ENCODE measurements at places on chromosomes 5 and 9.

- no peak for DNase-seq
These were observed 31.6 kb downstream of the B4GALT1 start for GRCh38 chr9:33135470-33135958.

- no peak for DNase-seq
These were observed 57.1 kb downstream of the RPS23 start for GRCh38 chr5:82221020-82221419.

DNA sequence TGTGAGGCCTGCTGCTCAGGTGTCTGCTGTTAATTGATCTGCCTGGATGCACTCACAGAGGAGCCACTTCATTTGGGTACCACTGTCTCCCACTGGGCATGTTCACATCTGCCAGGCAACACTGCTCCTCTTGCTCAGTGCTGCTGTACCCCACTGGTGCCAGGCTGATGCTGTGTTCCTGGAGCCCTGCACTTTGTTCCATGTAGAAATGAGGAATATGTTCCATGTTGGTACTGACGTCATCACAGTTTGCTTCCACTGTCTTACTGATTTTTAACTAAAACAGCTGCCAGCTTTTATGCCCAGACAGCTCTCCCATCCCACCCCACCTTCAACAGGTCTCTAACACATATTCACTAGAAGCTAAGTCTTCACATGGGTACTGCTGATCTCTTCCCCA lies 355.7 kb downstream of the LRRC70 start:
- DNase-seq, result no peak

DNA sequence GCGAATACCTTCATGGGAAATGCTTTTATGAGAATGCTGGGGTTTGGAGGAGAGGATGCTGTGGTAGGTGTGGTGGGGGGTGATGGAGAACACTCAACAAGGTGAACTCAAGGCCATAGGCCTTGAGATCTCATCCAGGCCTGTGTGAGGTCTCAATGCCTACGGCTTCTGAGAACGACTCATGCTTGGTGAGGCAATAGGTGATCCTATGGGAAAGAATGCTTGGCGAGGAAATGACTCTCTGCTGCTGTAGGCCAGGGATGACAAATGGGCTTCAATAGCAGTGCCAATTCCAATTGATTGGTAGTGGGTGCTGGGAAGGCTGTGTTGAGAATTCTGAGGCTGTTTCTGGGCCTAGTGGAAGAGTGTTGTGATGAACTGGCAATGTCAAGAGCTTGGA lies 280.2 kb upstream of the CLINT1 start:
- DNase-seq, result no peak

- DNase-seq, result no peak
These were observed 610.4 kb upstream of the CDH10 start for GRCh38 chr5:25255128-25255527.

GRCh38 chr9:124349675-124350493 lies 65.4 kb downstream of the PSMB7 start:
- DNase-seq, result no peak

DNA sequence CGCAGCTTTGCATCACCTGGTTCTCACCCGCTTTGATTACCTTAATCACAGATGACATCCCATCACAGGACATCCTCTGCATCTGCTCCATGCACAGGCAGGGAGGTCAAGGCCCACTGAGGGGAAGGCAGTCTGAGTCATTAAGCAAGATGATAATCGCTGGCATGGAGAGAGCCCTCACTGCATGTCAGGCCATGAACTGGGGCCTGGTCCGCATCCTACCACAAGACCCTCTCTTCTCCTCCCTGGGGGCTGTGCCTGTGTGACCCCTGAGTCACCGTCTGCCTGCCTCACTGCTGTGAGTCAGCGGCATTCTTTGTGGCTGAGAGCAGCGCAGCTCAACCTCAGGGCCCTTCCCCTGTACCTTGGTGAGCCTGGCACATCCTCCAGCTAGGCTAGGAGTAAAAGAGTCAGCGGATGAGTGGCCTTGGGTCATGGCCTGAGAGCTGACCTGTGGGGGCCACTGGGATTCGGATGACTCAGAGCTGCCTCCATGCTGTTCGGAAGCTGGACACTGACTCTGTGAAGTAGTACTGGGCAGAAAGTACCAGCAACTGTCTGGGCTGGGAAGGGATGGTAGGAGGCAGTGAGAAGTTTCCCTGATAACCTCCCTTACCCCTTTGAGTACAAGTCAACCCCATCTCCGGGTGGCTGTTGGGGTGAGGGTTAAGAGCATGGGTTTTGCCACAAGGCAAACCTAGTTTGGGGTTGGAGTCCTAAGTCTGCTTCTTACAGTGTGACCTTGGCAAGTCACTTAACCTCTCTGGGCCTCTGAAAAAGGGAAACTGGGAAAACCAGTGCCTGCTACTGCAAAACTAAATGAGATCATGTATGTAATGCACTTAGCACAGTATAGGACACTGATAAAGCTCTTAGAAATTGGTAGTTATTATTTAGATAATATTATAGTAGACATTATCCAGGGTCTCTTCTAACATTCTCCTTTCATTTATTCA lies 14.6 kb upstream of the ARSI start:
- no peak for DNase-seq

- no peak for DNase-seq
These were observed 124.0 kb downstream of the ESM1 start for GRCh38 chr5:54861212-54861894.

- no peak for DNase-seq
These were observed 13.5 kb upstream of the BARX1 start for GRCh38 chr9:93968451-93969327.

- DNase-seq, result no peak
These were observed 23.5 kb downstream of the TBC1D2 start for GRCh38 chr9:98231770-98232478.

DNA sequence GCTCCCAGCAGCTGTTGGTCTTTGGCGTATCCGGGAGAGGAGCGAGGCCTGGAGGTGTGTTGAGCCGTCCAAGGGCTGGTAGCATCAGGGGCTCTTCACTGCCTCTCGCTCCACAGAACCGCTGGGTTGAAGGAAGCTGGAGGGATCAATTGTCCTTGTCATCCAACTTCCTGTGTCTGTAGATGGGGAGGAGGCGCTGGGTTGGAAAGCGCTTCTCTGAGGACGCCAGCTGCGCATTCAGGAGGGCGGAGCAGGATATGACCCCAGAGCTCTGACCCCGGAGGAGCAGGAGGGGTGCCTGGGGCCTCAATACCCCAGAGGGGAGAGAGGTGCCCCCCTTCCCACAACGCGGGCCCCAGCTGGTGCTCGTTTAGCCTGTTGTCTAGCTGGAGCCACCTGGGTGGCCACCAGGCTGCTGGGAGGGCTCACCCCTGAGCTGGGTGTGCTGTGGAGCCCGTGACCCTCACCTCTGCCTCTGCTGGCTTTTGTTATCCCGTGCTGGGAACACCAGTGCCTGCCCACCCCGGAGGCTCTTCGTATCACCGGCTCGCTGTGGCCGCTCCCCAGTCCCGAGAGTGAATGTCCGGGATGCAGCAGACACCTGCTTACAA lies 2.0 kb upstream of the DBH start:
- peak; percentile 35 for DNase-seq

GRCh38 chr9:87256973-87257372 lies 240.7 kb upstream of the DAPK1 start:
- no peak for DNase-seq

DNA sequence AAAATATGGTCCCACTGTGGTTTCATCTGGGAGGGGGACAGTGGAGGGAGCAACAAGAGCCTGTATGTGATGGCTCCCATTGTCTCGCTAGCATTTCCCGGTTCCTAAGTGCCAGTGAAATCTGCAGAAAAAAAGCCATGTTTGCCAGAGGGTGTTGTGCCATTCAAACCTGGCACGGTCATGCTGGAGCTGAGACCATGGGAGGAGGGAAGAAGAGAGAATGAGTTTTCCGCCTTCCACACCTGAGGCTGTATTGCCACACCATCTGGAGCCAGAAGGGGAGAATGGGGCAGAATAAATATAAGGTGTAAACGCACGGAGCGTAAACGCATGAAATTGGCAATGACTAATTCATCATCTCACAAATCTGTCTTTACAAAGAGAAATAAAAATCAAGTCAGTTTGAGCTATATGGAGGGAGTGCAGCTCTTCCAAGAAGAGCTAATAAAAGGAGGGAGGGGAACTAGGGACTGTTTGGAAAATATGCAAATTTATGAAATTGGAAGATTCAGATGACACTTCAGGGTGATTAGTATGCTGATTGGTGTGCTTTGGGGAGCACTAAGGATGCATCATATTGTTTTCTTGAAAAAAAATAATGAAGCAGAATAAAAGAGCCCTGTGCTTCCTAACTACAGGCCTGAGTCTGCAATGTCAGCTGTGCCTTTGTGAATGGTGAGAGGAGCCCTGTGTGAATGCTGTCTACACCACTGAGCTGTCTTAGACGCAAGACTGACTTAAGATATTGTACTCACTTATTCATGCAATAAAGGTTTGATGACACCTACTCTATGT lies 237.9 kb downstream of the NSG2 start:
- no peak for DNase-seq

- no peak for DNase-seq
These were observed 47.8 kb upstream of the INSYN2B start for GRCh38 chr5:170028124-170028523.

DNA sequence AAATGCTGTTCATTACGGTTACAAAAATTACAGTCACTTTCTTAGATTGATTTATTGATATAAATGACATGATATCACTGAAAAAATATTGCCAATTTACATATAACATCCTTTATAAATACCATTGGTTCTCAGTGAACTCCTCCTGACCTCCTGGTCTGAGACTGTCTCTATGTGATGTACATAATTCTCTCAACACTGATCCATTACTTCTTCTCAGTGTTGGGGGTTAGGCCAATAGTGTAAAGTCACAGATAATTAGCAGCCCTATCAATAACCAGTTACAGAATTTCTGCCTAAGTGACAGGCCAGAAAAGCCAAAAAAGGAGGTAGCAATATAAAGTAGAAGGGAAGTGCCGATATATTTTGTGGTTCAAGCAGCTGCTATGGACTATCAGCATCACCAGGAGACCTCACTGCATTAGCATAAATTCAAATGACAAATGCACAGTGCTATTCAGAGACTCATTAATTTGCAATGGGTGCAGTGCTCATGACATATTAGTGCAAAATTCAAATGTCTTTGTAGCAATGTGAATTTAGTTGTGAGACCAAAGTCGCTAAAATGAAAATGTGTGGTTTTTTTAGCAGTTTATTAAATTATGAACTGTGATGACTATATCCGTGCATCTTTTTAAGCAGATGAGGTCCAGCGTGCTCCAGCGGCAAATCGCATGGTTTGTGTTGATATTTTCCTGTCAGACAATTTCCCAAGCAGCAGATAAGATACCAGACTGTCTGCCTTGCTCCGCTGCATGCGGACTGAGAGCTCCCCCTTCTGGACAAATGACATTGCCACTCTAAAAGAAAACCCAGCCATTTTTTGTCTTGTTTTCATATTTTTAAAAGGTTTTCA lies 144.6 kb downstream of the CETN3 start:
- DNase-seq, result peak; percentile 51

- DNase-seq, result no peak
These were observed 12.5 kb upstream of the LPAR1 start for GRCh38 chr9:111050819-111051218.

- no peak for DNase-seq
These were observed 106.3 kb downstream of the RAPGEF6 start for GRCh38 chr5:131528682-131529081.

- DNase-seq, result no peak
These were observed 199.4 kb downstream of the AP3B1 start for GRCh38 chr5:78095125-78095524.

DNA sequence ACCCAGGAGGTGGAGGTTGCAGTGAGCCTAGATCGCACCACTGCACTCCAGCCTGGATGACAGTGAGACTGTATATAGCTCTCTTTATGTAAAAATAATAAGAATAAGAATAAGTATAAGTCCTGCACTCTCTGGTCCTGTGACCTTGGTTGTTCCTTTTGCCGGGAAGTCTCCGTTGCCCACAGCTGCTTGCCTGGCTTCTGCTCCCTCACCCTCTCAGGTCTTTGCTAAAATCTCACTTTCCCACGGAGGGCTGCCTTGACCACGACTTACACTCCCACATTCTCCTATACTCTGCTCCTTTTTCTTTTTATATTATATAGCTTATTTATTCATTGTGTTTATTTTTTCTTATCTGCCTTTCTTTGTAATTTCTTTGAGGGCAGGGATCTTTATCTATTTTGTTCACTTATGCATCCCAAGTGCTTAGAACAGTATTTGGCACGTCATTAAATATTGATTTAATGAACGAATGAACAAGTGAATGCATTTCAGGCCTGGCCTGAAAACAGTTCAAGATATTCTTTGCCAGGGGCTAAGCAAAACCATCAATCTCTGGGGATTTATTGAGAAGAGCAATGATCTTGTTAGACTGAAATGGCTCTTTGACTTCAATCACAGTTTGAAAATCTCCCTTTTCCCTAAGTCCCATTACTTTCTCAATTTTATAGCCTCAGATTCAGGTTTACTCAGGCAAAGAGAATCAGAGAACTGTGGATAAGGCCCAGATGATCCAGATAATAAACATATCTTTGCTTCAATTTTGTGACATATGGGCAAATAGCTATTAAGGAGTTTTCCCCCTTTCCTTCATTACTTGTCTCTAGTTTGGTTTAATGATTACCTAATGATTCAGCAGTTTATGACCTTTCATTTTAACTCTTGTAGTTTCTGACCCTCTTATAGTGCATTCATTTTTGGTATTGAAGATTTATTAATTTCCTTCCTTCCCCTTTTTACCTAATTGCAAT lies 60.8 kb upstream of the TMC1 start:
- no peak for DNase-seq

- DNase-seq, result peak; percentile 31
These were observed 442.4 kb upstream of the ZNF462 start for GRCh38 chr9:106420511-106420944.

DNA sequence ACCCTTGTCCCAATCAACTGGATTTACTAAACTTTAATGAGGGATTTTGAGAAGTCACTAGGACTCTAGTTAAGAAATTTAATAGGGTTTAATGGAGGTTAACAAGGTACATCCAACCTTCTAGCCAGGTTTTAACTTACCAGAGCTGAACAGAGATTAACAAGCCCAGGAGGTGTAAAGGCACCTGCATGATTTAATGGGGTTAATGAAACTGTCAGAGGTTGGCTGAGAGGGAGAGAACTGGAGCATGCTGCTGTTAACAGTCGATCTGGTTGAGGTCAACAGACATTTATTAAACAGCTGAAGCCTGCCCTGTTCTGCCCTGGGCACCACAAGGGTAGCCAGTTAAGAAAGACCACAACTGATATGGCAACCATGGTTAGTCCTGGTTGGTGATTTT lies 13.6 kb downstream of the HAND1 start:
- DNase-seq, result no peak

DNA sequence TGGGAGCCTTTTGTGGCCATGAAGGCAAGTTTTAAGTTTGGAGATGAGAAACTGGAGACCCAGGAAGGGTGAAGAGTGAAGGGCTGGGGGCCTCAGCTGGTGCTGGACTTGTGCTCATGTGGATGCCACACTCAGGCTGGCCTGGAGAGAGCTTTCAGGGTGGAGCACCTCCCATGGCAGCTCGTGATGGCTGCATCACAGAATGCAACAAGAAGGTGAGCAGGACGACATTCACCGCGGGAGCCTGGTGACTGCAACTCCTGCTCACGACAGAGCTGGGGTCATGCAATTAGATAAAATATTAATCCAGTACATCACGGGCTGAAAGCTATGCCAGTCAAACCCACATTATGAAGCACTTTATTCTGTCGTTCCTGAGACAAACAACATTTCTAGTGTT lies 59.7 kb downstream of the SEMA4D start:
- DNase-seq, result no peak

Measured in renal pelvis (tissue), 12 donors.